ENCODE measurements at places on chromosomes 12 and 14.
A peak's percentile ranks its signal among the peaks of the same experiment; 100 is the strongest.

DNA sequence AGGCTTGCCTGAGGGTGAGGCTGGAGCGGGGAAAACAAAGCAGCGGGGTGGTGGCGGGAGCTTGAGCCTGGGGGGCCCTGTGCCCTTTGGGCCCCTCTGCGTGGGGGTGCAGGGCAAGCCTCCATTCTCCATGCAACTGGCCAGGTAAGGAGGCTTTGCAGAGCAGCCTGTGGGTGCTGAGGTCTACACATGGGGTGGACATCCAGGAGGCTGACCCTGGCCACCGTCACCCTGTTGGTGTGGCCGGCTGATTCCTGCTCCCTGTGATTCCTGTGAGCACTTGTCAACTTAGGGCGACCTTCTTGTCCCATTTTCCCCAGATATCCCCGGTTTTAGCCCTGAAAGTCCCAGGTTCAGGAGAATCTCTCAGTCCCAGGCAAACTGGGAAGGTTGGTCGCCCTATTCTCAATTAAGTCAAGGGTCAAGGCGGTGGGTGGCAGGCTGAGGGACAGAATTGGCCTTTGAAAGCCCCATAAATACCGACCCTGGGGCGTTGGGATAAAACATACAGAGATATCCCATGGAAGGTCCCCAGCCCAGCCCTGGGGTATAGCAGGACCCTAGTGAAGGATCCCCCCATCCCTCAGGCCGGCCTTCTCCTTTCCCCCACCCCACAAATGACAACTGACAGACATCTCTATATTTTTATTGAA, 70.5 kb downstream of the PRIMA1 start:
- no peak for DNase-seq

- DNase-seq, result no peak
Measured at GRCh38 chr14:105456736-105457617, 17.6 kb upstream of the CRIP2 start.

DNA sequence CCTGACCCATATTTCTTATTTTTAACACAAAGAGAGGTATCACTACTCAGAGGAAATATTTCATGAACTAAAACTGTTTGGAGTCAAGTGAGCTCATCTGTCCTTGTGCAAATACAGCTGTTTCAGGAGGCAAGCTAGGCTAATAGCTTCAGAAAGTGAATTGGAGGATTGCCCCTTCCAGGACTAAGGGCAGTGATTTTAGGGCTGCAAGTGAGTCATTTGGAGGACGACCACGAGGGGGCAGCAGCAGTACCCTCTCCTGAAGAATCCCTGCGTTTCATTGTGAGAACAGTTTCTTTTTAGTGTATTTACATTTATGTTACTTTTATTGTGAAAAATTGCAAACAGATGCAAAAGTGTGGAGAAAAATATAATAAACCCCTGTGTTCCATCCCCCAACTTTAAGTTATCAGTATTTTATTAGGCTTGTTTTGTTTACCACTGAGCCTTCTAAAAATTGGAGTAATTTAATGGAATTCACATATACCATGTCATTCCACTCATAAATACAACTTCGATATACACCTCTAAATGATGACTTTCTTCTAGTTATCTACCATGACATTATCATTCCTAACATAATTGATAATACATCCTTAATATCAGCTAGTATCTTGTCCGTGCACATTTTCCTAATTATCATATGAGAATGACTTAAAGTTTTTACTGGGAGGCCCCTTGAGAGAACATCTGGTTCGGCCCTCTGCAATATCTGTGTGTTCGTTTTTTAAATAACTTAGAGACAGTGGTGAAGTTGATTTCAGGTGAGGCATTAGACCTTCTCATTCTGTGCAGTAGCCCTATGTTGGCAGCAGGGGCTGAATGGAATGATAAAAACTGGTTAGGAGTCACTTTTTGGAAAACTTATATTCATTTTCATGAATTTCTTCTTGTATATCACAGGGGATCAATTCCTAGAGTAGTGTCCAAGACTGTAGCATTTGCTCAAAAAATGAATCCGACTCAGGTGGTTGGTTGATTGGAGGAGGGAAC, 13.7 kb downstream of the FOXJ2 start:
- peak; percentile 68 for DNase-seq

GRCh38 chr12:21429994-21430393, 7.5 kb upstream of the PYROXD1 start:
- DNase-seq, result no peak

GRCh38 chr12:75812271-75813018, 219.1 kb downstream of the PHLDA1 start:
- DNase-seq, result no peak

GRCh38 chr12:54217774-54218241, 29.0 kb upstream of the SMUG1 start:
- no peak for DNase-seq

- DNase-seq, result peak; percentile 8
Measured at GRCh38 chr14:96363751-96364336, 518 bp downstream of the GSKIP start.

GRCh38 chr12:65306366-65307168, 28.1 kb downstream of the MSRB3 start:
- DNase-seq, result no peak

- no peak for DNase-seq
Measured at GRCh38 chr12:113855998-113856397, 110.1 kb downstream of the RBM19 start.

GRCh38 chr12:27555925-27556778, 32.1 kb downstream of the PPFIBP1 start:
- DNase-seq, result no peak

DNA sequence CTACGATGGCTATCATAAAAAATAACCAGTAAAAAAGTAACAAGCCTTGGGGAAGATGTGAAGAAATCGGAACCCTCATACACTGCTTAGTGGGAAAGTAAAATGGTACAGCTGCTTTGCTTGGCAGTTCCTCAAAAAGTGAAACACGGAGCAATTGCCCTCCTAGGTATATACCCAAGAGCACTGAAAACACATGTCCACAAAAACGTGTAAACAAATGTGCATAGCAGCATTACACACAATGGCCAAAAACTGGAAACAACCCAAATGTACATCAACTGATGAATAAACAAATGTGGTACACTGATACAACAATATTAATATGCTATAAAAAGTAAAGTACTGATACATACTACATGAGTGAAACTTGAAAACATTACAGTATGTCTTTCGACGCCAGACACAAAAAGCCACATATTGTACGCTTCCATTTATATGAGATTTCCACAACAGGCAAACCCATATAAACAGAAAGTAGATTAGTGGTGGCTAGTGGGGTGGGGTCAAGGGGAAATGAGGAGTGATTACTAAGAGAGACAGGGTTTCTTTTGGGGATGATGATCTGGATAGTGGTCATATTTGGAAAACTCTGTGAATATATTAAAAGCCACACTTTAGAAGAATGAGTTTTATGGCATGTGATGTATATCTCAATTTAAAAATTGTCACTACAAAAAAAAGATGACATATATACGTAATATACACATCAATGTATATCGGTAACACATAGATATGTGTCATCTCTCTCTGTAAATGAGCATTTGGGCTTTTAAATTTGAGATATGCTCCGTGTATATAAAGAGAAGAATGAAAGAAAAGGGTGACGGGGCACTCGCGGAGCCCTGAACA, 996 bp downstream of the SLC41A2 start:
- DNase-seq, result no peak

DNA sequence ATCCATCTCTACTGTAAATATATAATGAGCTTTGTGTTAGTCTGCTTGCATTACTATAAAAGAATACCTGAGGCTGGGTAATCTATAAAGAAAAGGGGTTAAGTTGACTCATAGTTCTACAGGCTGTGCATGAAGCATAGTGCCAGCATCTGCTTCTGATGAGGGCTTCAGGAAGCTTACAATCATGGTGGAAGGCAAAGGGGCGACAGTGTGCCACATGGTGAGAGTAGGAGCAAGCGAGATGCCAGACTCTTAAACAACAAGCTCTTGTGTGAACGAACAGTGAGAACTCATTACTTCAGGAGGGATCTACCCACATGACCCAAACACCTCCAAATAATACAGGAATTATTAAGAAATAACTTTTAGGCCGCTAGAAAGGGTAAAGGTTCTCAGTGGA, 28.1 kb downstream of the APOBEC1 start:
- DNase-seq, result no peak

DNA sequence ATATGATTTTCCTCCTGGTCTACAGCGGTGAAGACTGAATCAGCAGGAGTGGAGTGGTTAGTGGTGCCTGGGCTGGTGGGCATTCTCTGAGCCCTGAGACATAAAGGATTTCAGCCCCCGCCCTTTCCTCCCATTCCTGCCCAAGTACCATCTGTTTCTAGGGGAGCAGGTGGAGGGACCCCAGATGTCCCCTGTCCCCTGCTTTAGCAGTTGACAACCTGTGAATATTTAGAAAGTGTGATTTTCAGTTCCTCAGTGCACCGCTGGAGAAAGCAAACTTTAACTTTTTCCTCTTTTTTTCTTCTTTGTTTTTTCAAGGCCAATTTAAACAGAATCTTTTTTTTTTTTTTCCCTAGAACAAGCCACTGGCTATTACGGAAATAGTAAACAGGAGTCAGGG, 163.8 kb upstream of the MYL2 start:
- no peak for DNase-seq

- no peak for DNase-seq
Measured at GRCh38 chr12:45284096-45284901, 68.4 kb downstream of the ANO6 start.

DNA sequence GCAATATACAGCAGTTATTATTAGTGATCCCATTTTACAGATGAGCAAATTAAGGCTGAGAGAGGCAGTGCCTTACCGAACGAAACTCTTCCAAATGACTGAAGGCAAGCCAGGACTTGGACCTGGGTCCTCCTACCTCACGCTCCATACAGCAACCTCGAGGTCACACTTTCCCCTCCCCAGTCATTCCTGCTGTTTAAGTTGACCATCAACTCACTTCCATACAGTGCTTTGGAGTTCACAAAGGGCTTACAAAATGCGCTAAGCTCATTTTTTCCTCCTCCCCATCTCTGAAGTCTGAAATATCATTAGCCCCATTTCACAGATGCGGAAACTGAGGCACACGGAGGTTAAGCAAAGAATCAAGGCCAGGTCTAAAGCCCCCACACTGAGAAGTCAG, 4.3 kb downstream of the HNF1A start:
- no peak for DNase-seq

DNA sequence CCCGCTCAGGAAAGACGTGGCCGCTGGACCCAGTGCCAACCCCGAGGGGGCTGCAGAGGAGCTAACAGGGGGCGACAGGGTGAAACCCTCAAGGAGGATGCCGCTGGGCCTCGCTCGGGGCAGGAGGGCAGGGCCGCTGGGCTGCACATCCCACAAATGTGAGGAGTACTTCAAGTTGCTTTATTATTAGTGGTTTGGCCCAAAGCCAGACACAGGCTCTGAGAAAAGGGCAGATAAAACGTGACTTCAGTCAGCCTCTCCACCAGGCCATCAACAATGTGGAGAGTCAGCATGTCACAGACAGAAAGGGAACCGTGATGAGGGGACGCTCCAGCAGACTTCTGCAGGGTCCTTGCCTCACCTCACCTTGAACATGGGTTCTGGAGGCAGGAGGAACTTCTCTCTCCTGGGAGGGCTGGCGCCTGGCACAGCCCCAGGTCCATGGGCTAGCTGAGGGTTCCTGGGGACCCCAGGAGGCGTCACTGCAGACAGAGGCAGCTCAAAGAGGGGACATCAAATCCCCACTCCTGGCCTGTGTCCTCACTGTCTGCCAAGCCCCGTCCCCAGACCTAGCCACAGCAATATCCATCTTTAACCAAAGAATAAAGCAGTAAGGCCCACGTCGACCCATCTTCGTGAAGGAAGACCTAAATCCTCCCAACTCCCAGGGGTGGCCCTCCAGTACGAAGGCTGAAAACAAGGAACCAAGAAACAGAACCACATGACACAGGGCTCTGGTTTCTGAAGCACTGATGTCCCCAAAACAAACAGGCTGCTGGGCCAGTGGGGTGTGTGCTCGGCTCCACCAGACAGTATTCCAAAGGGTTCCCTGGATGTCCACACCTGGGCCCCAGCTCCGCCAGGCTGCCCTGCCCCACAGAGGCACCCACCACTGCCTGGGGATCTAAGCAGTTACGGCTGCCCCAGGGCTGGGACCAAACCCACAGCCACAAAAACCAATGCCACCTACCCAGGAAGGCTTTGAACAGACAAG, 35.1 kb downstream of the CCDC85C start:
- no peak for DNase-seq

- no peak for DNase-seq
Measured at GRCh38 chr14:95548328-95548929, 13.6 kb downstream of the GLRX5 start.

DNA sequence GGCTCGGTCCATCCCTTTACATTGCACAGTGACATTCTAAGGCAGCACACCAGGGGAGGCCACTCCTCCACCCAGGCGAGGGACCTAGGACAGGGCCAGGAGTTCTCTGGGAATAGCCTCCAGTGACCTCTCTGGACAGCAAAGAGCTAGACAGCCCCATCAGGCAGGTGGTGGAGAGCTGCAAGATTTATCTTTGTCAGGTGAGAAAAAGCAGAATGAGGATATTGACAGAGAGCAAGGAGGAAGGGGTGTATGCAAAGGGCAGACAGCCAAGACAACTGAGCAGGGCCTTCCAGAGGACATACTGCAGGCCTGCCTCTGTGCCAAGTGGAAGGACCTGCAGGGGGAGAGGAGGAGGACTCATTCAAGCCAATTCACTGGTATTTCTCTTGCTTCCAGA, 112.4 kb upstream of the MAX start:
- DNase-seq, result no peak

GRCh38 chr14:56002342-56002741, 115.9 kb upstream of the PELI2 start:
- DNase-seq, result no peak

- no peak for DNase-seq
Measured at GRCh38 chr14:68476212-68477109, 316.4 kb downstream of the ZFP36L1 start.

GRCh38 chr14:28813810-28814209, 47.2 kb downstream of the FOXG1 start:
- DNase-seq, result no peak

GRCh38 chr12:129202109-129202814, 349.0 kb downstream of the GLT1D1 start:
- no peak for DNase-seq

DNA sequence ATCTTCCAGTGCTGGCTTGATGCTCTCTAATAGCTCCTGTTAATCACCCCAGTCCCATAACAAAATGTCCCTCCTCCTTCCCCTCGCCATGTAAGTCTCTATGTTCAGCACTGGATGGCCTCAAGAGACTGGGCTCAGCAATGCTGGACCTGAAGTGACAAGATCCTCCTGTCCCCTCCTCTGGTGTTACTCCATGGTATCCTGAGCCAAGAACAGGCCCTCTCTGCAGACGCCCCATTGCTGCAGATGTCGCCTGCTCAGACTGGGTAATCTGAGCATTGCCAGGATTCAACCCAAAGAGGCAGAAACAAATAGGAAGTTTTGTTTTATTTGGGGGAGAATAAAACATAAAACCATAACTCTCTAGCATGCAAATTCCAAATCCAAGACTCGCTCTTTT, 149.7 kb downstream of the NTF3 start:
- no peak for DNase-seq

DNA sequence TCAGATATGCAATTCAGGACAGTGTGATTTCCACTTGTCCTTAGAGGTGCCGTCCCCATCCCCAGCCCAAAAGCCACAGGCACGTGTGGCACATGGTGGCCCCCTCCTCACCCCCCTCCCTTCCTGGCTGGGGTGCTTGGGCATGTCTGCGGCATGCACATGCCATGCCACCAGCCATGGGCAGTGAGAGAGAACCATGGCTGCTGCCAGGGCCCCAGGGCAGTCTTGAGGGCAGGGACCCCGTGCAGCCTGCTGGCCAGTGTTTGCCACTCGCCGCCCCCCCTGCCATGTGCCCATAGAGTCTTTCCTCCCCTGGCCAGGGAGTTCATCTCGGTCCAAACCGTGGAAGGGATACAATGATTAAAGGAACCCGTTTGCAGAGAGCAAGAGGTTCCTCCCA, 41.5 kb downstream of the TNFAIP2 start:
- no peak for DNase-seq

- no peak for DNase-seq
Measured at GRCh38 chr12:105378911-105379310, 48.4 kb downstream of the C12orf75 start.
